ENCODE measurements at places on chromosomes 11 and 22. TPM values are rescaled to one million over a fixed set of nuclear protein-coding genes. Genes with fewer than 3 reads are reported as not detected.

The MRGPRF gene
- total RNA-seq: 10.0 TPM

GRCh38 chr11:96288915-96289314 lies 54.1 kb downstream of the MAML2 start:
- H3K27ac ChIP-seq: no peak overlapping the region
- no peak for DNase-seq
- no peaks in the 10 kb centered on the region for H3K27me3 ChIP-seq

- H3K27ac ChIP-seq: no peak overlapping the region
- no peak overlapping the region for H3K4me3 ChIP-seq
- DNase-seq: no peak
- no peaks in the 10 kb centered on the region for H3K27me3 ChIP-seq
Measured at GRCh38 chr22:49502126-49502826, 325.4 kb downstream of the BRD1 start.

DNA sequence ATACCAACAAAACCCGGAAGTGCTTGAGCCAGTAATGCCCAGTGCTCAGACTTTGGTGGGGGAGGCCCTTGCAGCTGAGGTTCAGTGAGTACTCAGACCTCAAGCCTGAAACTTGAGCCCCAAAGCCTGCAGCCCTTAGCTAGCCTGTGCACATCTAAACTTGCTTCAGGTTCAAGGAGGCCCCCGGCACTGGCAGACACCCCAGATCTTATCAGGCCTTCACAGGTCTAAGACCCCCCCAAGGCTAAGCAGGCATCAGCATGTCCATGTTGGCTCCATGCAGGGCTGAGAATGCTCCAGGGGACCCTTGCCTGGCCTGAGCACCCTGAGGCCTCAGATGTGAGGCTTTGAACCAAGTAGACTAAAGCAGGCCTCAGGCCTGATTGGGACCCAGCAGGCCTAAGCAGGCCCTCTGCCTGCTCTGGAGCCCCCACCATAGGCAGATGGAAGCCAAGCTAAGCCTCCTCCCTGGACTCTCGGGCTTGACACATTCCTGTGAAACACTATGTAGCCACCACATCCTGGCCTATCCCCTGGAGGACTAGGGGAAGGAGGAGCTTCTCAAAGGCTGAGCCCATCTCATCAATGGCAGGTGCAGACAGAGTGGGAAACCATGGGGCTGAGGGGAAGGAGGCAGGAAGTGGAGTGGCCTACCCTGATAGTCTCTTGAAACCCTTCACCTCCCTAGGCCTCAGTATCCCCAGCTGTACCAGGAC lies 1.2 kb upstream of the CASTOR1 start:
- peaks cover 35% of the 10 kb centered on the region for H3K4me1 ChIP-seq
- no peaks in the 10 kb centered on the region for H3K27me3 ChIP-seq
- DNase-seq: no peak
- peak overlapping the region; percentile 85 for H3K27ac ChIP-seq
- H3K36me3 ChIP-seq: no peaks in the 10 kb centered on the region
- no peak overlapping the region for H3K4me3 ChIP-seq

DNA sequence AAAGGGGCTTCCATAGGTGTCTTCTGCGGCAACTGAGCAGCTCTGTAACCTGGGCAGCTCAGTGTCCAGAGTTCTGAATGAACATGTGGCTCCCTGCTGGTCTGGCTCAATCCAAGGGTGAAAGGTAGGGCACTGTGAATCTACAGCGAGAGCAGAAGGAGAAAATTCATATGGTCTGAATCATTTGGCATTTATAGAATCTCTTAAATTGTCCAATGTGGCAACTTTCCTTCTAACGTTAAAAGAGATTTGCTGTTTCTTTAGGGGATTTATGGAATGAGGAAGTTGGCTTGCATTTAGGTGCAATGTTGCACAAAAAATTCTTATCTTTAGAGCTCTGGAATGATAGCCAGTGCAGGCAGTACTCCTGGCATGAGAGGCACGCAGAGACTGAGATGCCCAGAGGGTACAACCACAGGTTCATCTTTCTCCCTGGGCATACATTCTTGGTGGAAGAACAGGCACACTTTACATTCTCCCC lies 17.0 kb downstream of the ATXN10 start:
- DNase-seq: no peak
- H3K4me3 ChIP-seq: no peak overlapping the region
- no peaks in the 10 kb centered on the region for H3K27me3 ChIP-seq
- H3K36me3 ChIP-seq: no peaks in the 10 kb centered on the region
- peaks cover 44% of the 10 kb centered on the region for H3K4me1 ChIP-seq

DNA sequence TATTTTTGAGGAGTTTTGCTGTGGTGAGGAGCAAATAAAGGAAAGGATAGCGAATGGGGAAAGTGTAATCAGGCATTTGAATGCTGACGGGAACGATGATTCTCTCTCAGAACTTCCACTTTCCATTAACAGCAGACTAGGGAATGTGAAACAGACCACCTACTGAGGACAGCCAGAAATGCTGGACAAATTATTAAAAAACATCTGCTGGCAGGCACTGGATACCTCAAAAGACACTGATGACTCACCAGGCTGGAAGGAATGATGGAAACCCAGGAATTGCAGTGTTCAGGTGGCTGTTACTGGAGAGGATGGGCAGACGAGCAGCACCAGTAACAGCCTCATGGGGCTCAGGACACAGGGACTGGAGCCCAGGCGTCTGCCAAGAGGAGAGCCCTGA lies 33.4 kb downstream of the PLA2G6 start:
- H3K4me3 ChIP-seq: no peak overlapping the region
- no peak for DNase-seq
- H3K4me1 ChIP-seq: no peaks in the 10 kb centered on the region
- H3K36me3 ChIP-seq: no peaks in the 10 kb centered on the region
- no peak overlapping the region for H3K27ac ChIP-seq
- no peaks in the 10 kb centered on the region for H3K27me3 ChIP-seq

DNA sequence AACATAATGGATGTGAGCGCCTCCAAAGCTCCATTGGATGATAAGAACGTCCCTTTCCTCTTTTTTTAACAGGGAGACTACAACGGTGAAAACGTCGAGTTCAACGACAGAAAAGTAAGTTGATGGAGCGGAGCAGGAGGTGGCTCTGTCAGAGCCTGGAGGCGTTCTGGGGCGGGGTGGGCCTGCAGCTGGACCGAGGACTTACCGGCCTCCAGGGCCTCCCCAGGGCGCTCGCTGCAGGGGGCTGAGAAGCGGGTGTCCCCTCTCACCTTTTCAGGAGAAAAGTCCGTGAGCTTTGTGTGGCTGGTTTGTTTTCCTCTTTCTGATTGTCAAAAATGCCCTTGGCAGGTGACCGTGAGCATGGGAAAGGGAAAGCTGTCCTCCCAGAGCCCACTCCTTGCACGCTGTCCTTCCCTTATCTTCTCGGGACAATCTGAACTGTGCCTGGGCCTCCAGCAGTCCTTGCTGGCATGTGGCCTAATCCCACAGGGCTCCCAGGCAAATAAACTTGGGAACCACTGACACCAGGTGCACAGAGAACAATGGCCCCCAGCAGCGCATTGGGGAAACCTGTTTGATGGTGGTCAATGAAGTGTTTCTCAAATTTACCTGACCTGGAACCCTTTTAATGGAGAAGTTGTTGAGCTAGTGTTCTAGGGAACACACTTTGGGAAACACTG lies 38.4 kb downstream of the ANO1 start:
- H3K27ac ChIP-seq: no peak overlapping the region
- no peak overlapping the region for H3K4me3 ChIP-seq
- H3K27me3 ChIP-seq: no peaks in the 10 kb centered on the region
- DNase-seq: no peak

The C11orf91 gene
- total RNA-seq: not detected

DNA sequence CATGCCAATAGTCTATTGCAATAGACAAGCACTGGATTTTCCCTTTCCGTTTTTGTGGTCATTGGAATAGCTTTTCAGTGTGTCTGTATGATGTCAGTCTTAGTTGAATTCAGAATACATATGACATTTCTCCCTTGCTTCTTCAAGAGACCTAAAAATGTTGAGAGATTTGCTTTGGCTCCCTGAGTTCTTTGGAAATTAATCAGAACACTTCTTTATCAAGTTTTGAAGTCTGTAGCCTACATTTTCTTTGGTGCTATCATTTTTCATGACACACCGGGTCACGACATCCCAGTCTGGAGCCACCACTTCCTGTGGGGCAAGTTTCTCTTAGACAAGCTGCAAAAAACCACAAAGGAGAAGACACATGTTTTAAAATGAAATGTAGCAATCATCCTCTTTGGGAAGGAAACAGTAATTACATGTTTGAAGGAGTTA lies 847.1 kb downstream of the OPCML start:
- H3K4me3 ChIP-seq: no peak overlapping the region
- H3K27ac ChIP-seq: no peak overlapping the region
- no peak for DNase-seq
- H3K4me1 ChIP-seq: no peaks in the 10 kb centered on the region
- H3K27me3 ChIP-seq: no peaks in the 10 kb centered on the region
- H3K36me3 ChIP-seq: no peaks in the 10 kb centered on the region
